ENCODE measurements at places on chromosomes 4 and X.

DNA sequence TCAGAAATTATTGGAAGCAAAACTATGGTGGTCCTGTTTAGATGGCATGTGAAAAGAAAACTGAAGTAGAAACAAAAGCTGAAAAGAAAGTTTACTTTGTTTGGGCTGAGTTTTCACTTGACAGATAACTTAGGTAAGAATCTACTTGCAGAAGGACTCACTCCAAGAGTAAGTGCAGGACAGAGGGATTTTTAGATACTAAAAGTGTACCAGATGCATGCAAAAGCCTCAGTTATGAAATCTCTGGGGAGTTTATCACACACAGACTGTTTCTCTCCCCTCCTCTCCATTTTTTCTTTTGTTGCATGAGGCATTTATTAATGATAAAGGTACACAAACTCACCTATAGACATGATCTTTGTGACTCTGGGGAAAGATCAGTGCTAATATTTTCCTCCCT, 127.5 kb upstream of the GIMD1 start:
- DNase-seq = no peak

DNA sequence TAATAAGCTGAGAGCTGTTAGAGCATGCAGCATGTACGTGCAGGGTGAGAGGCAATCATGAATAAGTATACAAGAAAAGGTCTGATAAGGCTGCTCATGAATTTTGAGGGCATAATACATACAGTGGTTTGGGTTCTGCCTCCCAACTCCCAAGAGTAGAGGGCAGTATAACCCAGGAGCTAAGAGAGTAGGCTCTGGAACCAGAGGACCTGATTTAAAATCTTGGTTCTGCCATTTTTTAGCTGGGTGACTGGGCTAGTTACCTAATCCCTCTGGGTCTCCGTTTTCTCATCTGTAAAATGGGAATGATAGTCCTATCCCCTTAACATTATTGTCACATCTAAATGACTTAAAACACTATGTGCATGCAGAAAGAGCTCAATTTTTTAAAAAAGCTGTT, 85.3 kb downstream of the LNX1 start:
- DNase-seq = no peak

DNA sequence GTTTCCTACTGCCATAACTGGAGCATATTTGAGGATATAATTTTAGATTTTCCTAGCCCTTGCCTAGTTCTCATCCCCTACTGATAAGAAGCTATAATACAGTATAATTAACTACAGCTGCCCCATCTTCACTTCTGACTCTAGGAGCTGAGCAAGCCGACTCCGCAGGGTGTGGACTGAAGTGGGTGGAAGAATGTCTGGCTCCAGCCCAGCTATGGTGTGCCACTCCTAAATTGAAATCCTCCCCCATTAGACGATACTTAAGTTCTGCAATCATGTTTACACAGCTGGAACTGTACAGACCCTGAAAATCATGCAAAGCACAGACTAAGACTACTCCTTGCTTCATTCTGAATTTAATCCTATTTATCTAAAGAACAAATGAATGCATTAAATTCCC, 93.1 kb downstream of the PCDH19 start:
- peak; percentile 76 for DNase-seq

GRCh38 chr4:128737098-128737513, 72.4 kb upstream of the JADE1 start:
- no peak for DNase-seq

DNA sequence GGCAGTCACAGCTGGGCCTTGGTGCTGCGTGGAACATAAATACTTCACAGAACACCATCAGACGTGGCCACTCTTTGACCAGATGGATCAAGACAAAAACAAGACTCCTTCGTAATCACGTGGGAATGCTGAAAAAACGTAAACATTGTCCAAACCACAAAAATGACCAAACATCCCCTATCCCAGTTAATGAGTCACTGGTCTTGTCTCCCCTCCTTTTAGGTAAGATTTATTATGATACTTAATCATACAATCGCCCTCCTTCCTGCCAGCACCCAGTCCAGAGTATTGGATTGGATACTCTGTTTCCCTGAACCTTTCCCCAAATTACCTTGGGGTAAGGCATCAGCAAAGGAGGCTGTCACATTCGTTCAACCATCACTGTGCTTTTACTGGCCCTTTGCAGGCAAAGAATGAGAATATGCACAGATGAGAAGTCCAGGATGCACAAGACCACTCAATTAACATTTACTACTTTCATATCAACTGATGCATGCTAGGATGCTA, 601 bp upstream of the TCEANC start:
- DNase-seq = peak; percentile 92

GRCh38 chr4:54076673-54077072, 12.3 kb upstream of the CHIC2 start:
- DNase-seq = peak; percentile 67

DNA sequence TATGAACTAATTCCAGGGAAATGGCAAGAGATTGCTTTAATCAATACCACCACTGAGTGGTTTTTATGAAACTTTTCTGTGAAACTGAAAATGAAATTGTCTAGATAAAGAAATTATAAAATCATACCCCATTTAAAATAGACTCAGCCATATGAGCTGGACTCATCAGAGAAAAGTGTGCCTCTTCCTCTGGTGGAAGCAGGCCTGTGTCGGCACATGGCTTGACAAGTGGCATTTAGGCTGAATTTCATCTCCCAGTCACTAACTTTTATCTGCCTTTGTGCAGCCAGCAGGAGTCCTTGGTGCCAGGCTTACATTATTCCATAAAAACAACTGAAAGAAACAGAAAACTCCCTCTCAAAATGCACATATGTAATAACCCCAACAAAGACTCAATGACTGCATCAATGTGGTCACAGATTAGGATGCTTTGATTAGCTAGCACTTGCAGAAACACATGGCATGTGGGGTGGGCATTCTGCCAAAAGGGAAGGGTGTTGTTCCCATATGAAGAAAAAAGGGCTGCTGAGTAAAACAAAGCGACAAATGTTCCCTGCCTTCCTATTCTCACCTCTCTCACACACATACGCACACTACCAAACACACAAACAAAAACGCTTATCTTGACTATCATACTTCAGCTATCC, 232.3 kb downstream of the PABPC4L start:
- peak; percentile 72 for DNase-seq

GRCh38 chrX:125439194-125439849, 119.7 kb downstream of the TEX13C start:
- no peak for DNase-seq

DNA sequence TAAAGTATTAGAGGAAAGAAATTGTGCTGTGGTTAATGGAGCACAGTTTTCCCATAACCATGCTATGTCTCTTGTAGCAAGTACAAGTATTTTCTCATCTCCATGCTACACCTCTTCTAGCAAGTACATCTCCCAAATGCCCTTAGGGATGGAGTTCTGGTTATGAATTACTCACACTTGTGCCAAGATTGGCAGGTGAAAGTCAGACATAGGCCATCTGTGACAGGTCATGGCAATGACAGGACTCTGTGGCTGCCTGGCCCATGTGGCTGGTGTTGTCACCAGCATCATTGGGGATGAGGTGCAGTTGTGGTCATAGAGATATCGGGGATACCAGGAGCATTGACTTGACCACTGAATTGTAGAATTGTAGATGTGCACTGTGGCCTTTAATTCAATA, 310.2 kb downstream of the FAT4 start:
- no peak for DNase-seq

DNA sequence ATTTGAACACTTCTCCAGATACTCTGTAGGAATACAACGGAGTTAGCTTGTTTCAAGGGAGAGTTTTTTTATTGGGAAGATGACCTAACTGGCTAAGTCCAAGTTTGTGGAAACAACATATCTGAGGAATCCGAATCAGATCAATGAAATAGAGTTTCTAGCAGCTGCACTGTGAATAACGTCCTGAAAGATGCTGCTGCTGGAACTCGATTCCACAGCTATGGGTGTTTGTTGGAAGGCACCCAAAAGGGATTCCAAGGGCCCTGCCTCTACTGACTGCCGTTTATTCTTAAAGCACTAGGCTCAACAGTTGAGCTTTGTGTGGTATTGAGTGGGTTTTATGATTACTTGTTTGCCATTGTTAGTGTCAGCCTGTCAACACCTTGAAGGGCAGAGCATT, 6.6 kb upstream of the GBA3 start:
- no peak for DNase-seq

DNA sequence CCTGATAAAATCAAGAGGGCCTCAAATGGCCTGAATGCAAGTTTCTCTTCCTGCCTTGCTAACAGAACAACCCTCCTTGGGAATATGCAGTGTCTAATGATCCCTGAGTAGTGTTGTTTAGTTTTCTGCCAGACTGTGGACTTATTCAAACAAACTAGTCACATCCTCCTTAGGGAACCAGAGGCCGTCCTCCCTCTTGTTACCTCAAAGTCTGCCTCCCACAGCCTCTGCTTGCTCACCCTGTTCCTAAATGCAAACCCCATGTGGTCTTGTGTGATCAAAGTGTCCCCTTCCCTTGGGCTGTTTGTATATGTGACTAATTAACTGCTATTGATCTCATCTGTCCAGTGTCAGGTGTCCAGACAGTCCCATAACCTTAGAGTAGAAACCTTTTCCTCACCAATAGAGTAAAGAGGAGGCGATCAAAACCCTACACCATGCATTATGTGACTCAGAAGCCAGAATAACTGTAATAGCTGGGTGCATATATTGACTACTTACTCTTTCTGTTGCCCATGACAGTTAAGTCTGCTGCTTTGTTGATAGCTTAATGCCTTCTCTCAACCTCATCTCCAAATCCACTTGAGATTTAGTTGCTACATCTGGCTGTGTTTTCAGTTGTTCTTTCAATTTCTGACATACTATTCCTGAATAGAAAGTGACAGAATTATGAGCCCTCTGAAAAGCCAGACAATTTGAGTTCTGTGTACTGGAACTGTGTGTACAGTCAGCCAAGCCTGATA, 473.0 kb upstream of the NWD2 start:
- DNase-seq = no peak

- no peak for DNase-seq
Measured at GRCh38 chr4:34921391-34921790, 1322.9 kb downstream of the ARAP2 start.

GRCh38 chrX:97057349-97057909, 173.7 kb downstream of the RPA4 start:
- no peak for DNase-seq

GRCh38 chr4:62342346-62342745, 1142.2 kb downstream of the ADGRL3 start:
- DNase-seq = no peak

DNA sequence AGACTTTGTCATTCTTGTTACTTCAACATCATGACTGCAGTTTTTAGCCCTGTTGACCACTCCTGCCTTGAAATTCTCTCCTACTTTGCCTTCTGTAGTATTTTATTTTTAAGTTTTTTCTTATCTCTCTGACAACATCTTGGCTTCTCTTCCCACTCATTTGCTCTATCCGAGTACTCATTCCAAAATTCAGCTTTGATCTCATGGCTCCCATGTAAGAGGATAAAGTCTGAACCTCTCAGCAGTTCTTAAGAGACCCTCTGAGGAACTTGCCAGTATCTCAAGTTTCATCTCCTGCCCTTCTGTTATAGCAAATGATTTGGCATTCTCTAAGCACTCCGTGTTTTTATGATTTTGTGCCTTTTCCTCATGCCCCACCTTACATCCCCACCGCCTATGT, 67.7 kb downstream of the GALNT7 start:
- DNase-seq = no peak

- DNase-seq = peak; percentile 24
Measured at GRCh38 chr4:12270546-12270945, 841.9 kb upstream of the HS3ST1 start.
